ENCODE measurements at places on chromosomes 3 and 15.
A peak's percentile ranks its signal among the peaks of the same experiment; 100 is the strongest.

GRCh38 chr15:62344806-62345539 lies 179.9 kb upstream of the C2CD4B start:
- peak; percentile 35 for DNase-seq

- DNase-seq = peak; percentile 11
Measured at GRCh38 chr3:120119846-120120510, 25.7 kb upstream of the GSK3B start.

DNA sequence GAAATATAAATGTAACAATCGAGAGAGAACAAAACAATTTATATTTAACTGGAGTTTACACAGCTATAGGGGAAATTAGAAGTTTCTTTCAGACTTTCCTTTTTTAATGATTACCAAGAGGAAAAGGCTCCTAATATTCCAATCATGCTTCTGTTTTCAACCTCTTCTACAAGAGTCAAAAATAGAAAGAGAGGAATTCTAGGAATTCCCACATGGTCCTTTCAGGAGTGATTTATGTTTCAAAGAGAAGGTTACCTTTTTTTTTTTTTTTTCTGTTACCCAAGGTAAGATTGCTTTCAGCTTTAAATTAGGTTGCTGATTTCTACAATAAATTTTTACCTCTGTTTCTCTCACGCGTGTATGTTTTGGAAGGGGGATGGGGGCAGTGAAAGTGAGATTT lies 355.3 kb upstream of the DCBLD2 start:
- DNase-seq = no peak

GRCh38 chr15:90610190-90610589 lies 80.5 kb downstream of the CRTC3 start:
- DNase-seq = peak; percentile 36

DNA sequence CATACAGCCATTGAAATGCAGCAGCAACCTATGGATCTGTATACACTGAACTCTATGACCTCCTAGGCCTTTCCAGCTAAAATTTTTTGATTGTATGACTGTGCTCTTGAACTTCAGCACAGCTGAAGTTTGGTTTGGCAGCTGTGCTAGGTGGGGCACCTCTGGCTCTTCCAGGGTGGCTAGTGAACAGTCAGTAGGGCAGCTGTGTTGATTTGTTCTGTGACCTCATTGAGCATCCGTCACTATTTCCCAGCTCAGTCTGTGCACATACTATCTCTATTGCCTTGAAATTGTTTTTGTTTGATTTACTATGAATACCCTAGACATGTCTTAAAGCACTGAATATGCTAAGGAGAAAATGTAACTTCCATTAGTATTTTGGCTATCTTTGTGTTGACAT lies 363.2 kb upstream of the NAALADL2 start:
- peak; percentile 62 for DNase-seq

- DNase-seq = no peak
Measured at GRCh38 chr15:78197632-78198031, 36.7 kb downstream of the ACSBG1 start.

GRCh38 chr15:95836536-95836935 lies 494.0 kb upstream of the NR2F2 start:
- DNase-seq = no peak

DNA sequence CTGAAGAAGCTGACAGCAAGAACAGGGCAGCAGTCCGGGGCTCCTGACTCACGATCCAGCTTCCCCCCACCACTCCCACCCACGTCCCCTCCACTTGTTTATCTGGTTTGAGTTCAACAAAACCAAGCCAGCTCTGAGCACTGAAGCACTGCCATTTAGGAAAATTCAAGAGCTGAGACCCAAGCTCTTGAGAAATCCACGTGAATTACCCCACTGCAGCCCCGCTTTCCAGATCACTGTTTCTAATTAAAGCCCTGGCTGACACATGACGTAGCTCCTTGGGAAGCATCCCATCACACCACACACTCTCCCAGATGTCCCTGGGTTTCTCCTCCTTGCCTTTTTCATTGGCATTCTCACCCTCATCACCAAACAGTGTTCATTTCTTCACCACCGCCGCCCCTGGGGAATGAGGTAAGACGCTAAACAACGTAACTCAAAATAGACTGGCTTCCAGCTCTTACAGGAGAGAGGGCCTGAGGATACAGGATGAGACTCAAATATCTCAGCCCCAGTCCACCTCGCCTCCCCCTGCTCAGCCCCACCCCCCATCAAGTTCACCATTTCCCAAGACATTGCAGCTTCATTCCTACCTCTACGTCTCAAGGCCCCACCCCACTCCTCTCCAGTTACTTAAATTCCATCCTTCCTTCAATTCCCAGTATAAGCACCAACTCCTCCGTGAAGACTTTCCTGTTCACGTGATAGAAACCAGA lies 95.4 kb downstream of the SRGAP3 start:
- DNase-seq = peak; percentile 79

GRCh38 chr15:32844118-32844711 lies 126.4 kb downstream of the GREM1 start:
- peak; percentile 72 for DNase-seq

DNA sequence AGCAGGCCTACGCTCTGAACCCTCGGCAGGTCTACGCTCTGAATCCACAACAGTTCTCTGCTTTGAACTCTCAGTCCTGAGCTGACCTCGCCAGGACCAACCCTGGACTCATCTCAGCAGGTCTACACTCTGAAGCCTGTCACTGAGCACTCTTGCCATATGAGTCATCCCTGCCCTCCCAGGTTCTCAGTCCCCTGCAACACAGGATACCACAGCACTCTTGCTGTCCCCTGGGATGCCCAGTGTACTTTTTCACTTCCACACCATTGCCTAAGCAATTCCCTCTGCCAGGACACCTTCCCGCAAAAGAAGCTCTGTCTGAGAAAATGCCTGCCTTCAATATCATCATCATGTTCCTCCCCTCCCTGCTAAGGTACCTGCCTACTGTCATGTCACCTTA lies 42.0 kb downstream of the NUP210 start:
- DNase-seq = no peak

- DNase-seq = no peak
Measured at GRCh38 chr3:99852851-99853250, 35.2 kb downstream of the CMSS1 start.

GRCh38 chr3:186481526-186481925 lies 62.7 kb downstream of the CRYGS start:
- no peak for DNase-seq

DNA sequence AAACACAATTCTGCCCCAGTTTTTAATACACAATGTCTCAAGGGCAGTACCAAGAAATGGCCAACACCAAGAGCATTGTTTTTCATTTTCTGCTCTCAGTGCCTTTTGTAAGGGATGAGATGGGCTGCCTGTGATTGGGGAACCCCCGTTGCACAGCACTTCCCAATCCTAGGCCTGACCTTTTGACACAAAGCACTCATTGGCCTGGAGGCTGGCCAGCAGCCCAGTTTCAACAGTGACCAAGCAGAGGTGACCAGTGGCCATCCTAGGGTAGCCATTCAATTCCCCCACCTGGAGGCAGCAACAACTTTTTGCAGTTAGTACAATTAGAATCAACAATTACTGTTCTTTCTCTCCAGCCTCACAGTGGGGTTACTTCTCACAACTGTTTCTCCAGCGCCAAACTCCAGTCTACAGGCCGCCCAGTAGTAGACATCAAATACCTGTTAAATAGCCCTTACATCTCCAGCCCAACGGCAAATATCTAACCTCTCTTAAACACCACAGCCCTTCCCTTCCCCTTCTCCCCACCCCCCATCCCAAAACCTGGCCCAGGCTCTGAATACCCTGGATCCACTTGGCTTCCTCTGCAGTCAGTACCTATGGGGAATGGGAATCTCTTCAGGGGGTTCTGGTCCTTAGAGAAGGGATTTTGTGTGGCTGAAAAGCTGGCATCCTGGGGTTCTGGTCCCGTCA lies 8.9 kb upstream of the LRRC2 start:
- DNase-seq = no peak

- DNase-seq = no peak
Measured at GRCh38 chr15:66067687-66068086, 185.9 kb downstream of the MEGF11 start.

GRCh38 chr15:84835661-84836337 lies 18.6 kb downstream of the ALPK3 start:
- no peak for DNase-seq

GRCh38 chr3:195580744-195581443 lies 2.8 kb downstream of the APOD start:
- peak; percentile 68 for DNase-seq

DNA sequence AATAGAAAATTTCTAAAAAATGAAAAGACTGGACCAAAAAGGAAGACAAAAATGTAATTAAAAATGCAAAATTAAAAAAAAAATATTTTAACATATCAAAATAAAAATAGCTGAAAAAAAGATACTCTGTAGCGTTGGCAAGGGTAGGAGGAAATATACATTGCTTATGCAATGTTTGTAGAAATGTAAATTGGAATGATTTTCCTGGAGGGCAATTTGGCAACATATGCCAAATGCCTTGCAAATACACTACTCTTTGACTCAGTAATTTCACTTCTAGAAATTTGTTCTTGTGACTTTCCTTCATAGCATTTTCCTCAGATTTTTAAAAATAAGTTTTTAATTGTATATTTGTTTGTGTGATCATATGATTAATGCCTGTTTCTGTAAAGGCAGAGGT lies 296.6 kb downstream of the ZNF621 start:
- DNase-seq = no peak

GRCh38 chr15:39270221-39270855 lies 310.5 kb upstream of the THBS1 start:
- DNase-seq = peak; percentile 46

DNA sequence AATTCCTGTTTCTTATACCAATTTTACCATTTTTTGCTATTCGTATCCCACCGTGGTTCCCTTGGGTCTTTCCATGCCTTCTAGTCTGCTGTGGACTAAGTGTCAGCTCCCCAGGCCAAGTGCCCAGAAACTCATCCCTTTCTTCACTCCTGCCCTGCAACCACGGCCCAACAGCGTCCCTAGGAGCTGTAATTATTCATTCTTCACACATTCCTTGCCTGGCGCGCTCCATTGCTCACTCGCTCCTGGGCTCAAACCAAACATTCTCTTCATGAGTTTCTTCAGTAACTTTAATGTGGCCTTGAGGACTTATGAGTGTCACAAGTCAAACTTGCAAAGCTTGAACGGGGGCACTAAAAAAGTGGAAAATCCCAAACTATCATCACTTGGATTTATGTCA lies 15.7 kb downstream of the GABRB3 start:
- DNase-seq = no peak

DNA sequence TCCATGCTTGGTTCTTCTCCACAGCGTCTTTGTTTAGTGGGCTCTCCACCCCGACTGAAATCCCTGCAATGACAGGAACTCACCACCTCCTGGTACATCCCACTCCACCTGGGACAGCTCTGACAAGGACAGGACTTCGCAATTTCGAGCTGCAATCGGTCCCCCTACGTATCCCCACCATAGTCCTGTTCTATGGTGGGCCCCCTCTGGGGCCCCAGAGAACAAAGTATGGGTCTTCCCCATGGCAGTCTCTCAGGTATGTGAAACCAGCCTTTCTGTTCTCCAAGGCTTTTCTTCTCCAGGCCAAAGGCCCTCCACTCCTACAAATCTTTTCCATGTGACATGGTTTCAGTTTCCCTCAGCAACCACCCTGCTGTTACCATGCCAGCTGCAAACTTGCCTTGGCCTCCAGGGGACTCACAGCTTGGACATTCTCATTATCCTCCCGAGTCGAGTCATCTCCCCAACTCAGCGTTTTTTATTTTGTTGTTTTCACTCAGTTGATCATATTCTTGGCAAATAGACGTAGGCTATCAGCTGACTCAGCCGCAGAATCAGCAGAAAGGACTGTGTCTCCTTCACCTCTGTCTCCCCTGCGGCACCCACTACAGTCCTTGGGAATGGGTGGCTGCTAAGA lies 233.3 kb downstream of the OPA1 start:
- peak; percentile 43 for DNase-seq

DNA sequence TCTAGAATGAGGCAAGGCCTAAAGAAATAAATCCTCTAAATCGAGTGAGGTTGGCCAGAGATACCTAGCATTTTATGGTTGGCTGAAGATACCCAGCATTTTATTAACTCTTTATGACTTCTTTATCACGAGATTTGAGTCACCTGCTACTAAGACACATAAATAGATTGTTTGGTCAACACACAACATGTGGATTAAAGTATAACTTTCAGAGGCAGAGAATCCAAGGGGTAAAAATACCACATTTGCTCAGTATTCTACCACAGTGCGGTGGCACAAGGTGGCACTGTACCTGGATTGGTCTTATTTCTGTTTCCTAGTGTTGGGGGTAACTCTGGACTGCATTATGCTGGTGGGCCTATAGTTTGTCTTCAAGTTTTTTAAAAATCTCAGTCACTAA lies 27.0 kb upstream of the VILL start:
- no peak for DNase-seq

DNA sequence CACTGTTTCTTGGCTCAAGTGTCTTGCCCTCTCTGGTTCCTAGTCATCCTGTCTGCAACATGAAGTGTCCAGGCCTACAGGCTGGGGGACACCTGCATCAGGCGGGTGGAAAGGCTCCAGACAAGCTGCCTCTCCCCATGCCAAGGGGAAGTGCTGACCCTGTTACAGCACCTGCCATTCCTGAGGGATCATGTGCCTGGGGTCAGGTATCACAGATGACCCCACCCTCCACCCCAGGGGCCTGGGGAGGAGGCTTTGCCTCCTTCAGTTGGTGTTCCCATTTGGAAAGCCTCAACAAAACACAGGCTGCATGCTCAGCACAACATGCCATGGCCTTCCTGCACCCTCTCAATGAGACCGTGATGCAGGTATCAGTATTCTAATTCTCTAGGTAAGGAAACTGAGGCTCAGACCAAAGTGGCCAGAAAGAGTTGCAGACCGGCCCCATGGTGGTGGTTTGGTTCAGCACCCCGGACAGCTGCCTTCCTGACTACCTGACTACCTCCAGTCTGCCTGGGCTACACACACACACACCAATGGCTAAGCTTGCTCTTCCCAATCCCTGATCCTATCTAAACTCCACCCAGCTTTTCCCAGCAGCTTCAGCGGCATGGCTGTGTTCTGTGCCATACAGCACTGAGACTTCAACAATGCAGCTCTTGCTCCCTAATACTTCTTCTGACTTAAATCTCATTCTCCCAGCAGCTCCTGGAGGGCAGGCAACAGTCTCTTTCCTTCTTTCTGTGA lies 69.7 kb upstream of the LINGO1 start:
- DNase-seq = peak; percentile 22

- no peak for DNase-seq
Measured at GRCh38 chr3:40645883-40646282, 121.1 kb downstream of the ZNF621 start.

DNA sequence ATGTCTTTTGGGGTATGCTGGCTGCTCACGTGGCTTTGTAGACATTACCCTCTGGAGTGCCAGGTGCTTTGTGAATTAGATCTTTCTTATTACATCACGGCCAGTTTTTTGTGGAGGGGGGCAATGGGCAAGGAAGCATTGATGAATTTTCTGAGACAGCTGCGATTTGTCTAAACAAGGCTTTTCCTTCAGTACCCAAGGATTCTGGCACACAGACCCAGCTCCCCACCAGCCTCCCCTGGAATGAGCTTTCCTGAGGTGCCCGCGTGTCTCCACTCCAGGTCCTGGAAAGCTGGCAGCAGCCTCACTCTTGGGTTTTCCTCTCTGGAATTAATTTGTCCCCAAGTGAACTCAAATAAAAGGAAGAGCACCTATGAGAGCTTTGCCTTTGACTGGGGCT lies 157.6 kb upstream of the CTDSPL start:
- no peak for DNase-seq

GRCh38 chr3:188310270-188310710 lies 156.3 kb downstream of the LPP start:
- no peak for DNase-seq

GRCh38 chr15:40337597-40337996 lies 3.1 kb downstream of the CCDC9B start:
- no peak for DNase-seq

GRCh38 chr15:39491115-39491885 lies 89.6 kb upstream of the THBS1 start:
- no peak for DNase-seq

Data from fibroblast of the aortic adventitia (primary cell).